NCI-H187 (cell line): ENCODE measurements at places on chromosomes 13 and 19.

DNA sequence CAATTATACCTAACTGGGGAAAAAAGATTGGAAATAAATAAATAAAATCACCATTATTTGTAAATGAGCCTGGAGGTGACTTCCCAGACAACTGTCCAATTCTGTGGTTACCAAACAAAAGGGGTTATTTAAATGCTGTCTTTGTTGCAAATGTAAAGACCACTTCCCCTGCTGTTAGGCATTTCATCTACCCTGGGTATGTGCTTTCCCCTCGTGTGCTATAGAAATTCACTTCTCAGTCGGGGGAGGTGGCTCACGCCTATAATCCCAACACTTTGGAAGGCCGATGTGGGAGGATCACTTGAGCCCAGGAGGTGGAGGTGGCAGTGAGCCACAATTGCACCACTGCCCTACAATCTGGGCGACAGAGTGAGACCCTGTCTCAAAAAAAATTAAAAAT is 101.9 kb upstream of the AKAP11 start:
- DNase-seq = no peak

DNA sequence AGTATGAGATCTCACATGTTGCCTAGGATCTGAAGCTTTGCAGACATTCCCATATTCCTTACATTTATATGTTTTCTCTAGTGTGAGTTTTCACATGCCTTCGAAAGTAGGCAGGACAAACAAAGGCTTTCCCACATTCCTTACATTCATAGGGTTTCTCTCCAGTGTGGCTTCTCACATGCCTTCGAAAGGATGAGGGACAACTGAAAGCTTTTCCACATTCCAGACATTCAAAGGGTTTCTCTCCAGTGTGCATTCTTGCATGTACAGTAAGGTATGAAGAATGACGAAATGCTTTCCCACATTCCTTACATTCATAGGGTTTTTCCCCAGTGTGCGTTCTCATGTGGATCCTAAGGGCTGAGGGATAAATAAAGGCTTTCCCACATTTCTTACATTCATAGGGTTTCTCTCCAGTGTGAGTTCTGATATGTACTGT is 14.2 kb downstream of the ZNF699 start:
- DNase-seq = no peak

- no peak for DNase-seq
Observed at GRCh38 chr13:102208347-102208746, 193.5 kb downstream of the FGF14 start.

DNA sequence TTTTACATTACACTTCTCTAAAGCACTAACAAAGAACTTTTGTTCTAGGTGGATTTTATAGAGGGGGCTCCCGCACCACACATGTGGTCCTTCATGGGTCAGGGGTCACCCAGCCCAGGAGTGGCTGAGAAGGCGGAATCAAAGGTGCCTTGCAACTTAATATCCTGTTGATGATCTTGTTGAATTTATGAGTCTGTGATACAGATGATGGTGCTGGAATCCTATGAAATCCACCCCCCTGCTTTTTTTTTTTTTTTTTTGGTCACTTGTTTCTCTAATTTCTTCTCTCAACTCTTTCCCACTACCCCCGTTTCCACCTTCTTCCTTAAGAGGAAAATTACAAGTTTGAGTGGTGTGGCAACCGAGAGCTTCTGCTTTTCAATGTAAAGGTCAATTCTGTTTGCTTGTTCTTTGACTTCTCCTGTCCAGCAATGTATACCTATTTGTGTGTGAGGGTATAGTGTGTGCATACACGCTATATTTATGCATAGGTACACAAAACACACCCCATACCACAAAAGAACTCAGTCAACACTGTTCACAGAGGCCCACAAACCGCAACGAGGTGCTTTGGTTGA is 4.2 kb upstream of the ZIC2 start:
- no peak for DNase-seq

GRCh38 chr13:97574926-97575325 is 141.0 kb downstream of the RAP2A start:
- DNase-seq = no peak

GRCh38 chr13:80386002-80386401 is 45.1 kb upstream of the SPRY2 start:
- no peak for DNase-seq

GRCh38 chr13:77028202-77028601 is 1.2 kb upstream of the FBXL3 start:
- DNase-seq = no peak

DNA sequence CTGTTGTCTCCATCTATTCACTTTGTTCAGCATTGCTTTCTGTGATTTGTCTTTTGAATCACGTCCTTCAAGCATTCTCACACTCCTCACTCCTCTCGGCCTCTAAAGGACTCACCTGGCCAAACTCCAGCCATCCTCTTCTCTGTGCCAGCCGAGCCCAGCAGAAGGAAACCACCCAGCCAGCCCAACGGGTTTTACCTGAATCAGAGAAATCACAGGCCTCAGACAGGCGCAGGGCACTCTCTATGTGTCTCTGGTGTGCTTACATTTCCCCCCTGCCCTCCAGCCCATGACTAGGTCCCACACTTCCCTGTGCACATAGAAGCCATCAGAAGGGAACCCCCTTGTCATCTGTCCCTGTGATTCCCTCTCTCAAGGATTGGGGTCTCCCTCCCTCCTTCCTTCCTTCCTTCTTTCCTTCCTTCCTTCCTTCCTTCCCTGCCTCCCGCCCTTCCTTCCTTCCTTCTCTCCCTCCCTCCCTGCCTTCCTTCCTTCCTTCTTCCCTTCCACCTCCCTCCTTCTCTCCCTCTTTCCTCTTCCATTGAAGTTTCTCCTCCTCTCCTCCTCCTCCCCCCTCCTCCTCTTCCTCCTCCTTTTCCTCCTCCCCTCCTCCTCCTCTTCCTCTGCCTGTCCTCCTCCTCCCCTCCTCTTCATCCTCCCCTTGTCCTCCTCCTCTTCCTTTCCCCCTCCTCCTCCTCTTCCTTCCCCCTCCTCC is 8.8 kb upstream of the ZNF541 start:
- no peak for DNase-seq

DNA sequence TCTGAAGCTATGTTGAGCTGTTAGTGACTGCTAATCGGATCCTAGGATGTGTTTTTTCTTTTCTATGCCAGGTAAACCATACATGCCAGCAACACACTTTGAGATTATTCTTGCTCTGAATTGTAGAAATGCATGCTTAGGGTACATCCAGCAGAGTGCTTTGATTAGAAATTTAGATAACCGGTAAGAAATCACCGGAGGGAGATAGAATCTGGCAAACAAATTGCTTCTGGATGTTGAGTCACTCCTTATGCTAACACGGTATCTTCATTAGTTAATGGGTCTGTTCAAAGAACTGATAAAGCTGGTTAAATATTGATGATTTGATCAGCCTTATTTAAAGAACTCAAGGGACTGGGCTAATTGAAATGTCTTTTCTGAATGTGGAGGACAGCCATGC is 85.1 kb upstream of the SIAH3 start:
- no peak for DNase-seq

- no peak for DNase-seq
Observed at GRCh38 chr13:51557438-51557837, 26.8 kb upstream of the WDFY2 start.

- no peak for DNase-seq
Observed at GRCh38 chr19:55305983-55306562, 19.1 kb downstream of the TMEM150B start.

- peak; percentile 97 for DNase-seq
Observed at GRCh38 chr13:112066624-112067004, 335 bp upstream of the SOX1 start.

GRCh38 chr13:84433024-84433423 is 550.8 kb upstream of the SLITRK1 start:
- DNase-seq = no peak

DNA sequence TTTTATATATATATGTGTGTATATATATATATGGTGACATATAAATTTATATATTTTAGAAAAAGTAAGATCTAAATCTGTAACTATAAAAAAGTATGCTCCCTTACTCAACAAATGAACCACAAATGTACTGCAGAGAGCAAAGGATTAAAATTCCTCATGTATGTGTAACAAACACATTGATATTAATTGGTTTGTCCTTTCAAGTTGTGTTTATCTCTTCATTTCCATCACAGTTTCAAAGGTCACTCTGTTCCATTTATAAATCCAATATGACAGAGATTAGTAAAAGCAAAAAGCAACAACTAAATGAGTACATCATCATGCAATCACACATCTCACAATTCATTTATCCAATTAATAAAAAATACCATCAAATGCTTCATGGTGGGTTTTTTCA is 247.9 kb downstream of the DACH1 start:
- no peak for DNase-seq

DNA sequence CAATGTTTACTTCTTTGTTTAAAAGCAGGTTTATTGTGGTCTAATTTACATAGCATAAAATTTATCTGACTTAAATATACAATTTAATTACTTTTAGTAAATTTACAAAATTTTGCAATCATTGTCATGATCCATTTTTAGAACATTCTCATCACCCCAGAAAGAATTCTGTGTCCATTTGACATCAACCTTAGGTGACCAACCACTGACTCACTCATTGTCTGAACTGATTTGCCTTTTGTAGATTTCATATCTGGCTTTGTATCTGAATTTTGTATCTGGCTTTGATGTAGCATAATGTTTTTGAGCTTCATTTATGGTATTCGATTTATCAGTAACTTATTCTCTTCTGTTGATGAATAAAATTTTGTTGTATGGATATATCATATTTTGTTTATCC is 40.4 kb downstream of the EDNRB start:
- no peak for DNase-seq

- DNase-seq = peak; percentile 27
Observed at GRCh38 chr13:26914624-26915023, 154.0 kb upstream of the GPR12 start.

GRCh38 chr13:42017264-42017663 is 31.2 kb upstream of the DGKH start:
- DNase-seq = no peak

DNA sequence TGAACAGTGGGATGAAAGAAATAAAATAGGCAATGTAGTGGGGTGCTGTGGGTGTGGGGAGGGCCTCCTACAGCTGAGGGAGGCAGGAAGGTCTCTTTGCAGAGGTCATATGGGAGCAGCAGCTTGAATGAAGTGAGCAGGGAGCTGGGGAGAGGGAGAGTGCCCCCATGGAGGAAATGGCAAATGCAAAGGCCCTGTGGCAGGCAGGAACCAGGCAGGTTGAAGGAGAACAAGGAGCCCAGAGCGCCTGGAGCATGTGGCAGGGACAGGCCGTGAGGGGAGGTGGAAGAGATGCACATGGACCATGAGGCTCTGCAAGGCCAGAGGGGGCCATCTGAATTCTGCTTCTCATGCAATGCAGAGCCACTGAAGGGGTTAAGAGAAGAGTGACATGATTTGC is 191.8 kb downstream of the URI1 start:
- no peak for DNase-seq

GRCh38 chr19:40282209-40282580 is 3.0 kb downstream of the AKT2 start:
- no peak for DNase-seq

GRCh38 chr19:8460516-8461298 is 15.9 kb downstream of the HNRNPM start:
- DNase-seq = no peak

GRCh38 chr13:47087841-47088240 is 191.0 kb upstream of the HTR2A start:
- DNase-seq = no peak

GRCh38 chr13:20969182-20969581 is 66.6 kb upstream of the XPO4 start:
- no peak for DNase-seq

GRCh38 chr13:38415233-38415632 is 65.6 kb downstream of the UFM1 start:
- DNase-seq = no peak

GRCh38 chr13:33543089-33543459 is 257.5 kb upstream of the STARD13 start:
- DNase-seq = no peak

GRCh38 chr19:47267350-47267759 is 7.3 kb upstream of the INAFM1 start:
- no peak for DNase-seq

DNA sequence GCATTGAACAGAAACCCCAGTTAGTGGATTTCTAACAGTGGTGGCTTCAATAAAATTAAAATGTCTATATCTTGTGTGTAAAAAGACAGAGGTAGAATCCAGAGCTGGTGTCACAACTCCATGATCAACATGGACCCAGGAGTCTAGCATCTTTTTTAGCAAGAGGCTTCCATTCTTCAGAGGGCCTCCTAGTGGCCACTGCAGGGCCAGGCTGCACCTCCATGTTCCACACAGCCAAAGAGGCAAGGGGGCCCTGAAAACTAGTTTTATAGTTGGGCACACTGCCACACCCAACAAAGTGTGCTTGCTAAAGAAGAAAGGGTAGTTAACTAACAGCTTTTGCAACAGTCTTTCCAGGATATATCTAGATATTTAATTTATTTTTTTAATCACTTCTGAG is 12.9 kb downstream of the N4BP2L1 start:
- DNase-seq = no peak

DNA sequence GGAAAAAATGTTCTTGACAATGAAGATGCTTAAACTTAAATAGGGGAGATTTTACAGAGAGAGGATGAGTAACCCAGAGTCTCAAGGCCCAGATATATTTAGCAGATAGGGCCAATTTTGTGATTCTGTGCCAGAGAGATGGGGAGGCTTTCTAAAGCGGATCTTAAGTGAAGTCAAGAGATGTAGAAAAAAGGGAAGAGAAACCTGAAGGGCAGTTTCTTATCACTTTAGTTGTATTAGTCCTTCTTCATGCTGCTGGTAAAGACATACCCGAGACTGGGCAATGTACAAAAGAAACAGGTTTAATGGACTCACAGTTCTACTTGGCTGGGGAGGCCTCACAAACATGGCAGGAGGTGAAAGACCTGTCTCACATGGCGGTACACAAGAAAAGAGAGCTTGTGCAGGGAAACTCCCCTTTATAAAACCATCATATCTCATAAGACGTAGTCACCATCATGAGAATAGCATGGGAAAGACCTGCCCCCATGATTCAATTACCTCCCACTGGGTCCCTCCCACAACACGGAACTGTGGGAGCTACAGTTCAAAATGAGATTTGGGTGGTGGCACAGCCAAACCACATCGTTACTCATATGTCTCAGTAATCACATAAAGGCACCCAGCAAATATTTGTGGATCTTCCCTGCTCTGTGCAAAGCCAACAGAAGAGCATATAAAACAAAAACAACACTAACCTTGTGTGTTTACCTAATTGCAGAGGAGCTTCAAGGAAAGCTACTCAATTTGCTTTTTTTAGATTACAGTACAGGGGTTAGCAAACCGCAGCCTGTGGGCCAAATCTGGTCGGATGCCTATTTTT is 102.6 kb upstream of the MYCBP2 start:
- DNase-seq = no peak

- no peak for DNase-seq
Observed at GRCh38 chr13:40569024-40569350, 97.5 kb downstream of the FOXO1 start.
